Activated gamma-delta T cell treated with Interleukin-2 at 50 U/mL for 16 hours (primary cell): ENCODE measurements at places on chromosomes 12 and 14.
A peak's percentile ranks its signal among the peaks of the same experiment; 100 is the strongest.

GRCh38 chr14:23694085-23694948, 58.2 kb downstream of the DHRS2 start:
- DNase-seq: no peak

- no peak for DNase-seq
Observed at GRCh38 chr14:65496178-65496993, 83.9 kb downstream of the FUT8 start.

- DNase-seq: no peak
Observed at GRCh38 chr12:80186727-80187217, 87.4 kb downstream of the OTOGL start.

DNA sequence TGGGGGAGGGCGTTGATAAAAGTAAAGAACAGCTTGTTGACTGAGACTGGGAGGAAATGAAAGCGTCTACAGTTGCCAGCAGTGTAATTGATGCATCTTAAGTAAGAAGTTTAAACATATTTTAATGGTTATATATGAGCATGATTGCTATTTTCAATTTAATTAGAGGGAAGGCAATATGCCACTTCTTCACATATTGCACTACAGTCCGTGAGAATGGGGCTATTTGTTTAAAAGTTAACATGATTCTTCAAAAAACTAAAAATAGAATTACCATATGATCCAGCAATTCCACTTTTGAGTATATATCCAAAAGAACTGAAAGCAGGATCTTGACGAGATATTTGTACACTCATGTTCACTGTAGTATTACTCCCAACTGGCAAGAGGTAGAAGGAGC, 38.3 kb upstream of the PPP2R5E start:
- no peak for DNase-seq

DNA sequence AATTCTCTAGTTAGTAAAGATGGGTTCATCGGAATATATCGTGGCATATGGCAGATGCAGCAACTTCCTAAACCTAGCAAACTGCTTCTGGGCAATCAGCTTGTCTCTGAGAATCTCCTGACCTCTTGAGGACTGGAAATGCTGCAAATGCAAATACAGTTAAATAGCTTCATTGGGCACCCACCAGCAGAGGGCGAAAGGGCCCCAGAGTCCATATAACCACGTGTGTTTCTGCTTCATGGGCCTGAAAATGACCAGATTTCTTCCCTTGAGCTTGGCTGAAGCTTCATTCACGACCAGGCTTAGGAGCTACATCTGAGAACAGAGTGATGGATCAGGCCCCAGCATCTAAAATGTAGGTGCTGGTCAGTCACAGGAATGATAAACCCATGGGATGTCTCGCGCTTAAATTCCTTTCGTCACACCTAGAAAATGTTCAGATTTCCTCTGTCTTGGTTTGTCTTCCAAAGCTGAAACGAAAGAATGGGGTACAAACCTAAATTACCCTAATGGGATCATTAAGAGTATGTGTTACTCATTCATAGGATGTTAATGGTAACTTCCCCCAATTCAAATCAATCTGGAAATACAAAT, 1482.5 kb upstream of the TMEM132C start:
- peak; percentile 4 for DNase-seq

- DNase-seq: no peak
Observed at GRCh38 chr14:52338051-52338681, 24.1 kb downstream of the PTGER2 start.

DNA sequence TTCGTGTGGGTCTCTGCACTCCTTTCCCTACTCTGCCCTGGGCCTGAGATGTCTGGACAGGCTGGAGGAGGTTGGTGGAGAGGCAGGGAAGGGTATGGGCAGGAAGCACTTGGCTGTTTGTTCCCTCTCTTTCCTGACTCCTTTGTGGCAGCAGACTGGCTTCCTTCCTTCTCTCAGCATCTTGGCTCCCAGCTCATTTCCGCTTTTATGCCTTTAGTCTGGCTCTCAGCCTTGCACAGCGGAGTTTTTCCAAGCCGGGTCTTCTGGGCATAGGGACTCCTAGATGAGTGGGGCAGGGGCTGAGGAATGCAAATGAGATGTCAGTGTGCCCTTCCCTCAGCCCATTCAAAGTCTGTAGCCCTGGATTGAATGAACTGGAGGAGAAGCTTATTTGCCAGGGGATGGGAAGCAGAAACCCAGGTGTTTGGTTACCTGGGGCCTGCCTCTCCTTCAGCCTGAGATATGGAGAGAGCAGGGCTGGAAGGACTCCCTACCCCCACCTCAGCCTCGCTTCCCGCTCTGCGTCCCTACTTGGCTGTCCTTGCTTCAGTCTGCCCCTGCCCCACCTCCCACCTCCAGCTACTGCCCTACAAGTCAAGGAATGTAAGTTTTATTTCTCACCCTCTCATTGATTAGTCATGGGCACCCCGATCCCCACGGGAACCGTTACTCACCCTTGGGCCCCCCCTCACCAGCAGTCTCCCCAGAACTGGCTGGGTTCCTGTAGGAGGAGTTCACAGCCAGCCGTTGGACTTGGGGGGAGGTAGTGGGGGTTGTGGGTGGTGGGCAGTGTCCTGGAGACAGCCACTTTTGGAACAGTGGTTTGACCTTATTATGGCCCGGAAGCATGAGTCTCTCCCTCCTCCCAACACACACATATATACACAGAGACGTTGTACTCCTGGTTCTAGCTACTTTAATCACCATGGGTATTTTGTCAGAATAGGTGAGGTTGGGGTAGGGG, 9.3 kb upstream of the ITGA5 start:
- no peak for DNase-seq

- no peak for DNase-seq
Observed at GRCh38 chr12:4984344-4984743, 59.3 kb upstream of the KCNA5 start.

DNA sequence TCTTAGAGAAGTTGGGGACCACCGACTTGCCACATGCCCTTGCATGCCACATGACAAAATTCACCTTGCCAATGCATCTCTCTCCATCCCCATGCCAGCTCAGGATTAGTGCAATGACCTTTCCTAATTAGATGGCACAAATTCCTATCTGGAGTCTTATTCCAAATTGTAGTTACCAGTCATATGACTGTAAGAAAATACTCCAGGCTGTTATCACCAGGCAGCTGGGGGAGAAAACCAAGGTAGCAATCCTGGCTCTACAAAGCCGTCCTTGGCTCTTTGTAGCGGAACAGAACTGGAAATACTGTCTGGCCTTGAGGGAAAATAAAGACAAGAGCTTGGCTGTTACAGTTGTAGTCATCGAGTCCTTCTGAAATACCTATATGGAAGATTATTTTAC, 208.5 kb upstream of the DIO2 start:
- DNase-seq: no peak

- no peak for DNase-seq
Observed at GRCh38 chr14:101086926-101087325, 183.4 kb upstream of the RTL1 start.

- DNase-seq: no peak
Observed at GRCh38 chr14:85175556-85175955, 354.4 kb upstream of the FLRT2 start.

DNA sequence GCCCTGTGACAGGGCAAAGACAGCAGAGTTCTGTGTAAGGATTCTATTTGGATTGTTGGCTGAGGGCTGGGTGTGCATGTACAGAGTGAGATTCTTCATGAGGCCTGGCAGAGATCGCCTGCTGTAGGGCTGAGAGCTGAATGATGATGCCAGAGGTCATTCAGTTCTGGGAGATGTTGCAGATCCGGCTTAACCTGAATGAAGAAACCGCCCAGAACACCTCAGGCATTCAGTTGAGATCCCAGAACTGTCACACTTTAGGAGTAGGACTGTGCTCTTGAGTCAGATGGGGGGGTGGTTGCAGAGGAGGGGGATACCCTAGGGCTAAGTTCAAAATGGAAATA, 5.8 kb upstream of the EVL start:
- DNase-seq: no peak

DNA sequence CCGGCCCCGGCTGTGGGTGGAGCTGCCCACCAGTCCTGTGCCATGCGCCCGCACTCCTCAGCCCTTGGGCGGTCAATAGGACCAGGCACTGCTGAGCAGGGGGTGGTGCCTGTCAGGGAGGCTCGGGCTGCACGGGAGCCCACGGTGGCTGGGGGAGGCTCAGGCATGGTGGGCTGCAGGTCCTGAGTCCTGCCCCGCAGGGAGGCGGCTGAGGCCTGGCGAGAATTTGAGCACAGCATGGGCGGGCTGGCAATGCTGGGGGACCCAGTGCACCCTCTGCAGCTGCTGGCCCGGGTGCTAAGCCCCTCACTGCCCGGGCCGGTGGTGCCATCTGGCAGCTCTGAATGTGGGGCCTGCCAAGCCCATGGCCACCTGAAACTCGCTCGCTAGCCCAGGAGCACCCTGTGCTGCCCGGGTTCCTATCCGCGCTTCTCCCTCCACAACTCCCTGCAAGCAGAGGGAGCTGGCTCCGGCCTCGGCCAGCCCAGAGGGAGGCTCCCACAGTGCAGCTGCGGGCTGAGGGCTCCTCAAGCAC, 1371.1 kb downstream of the FSCB start:
- DNase-seq: no peak

GRCh38 chr12:96157427-96157826, 36.7 kb upstream of the ELK3 start:
- DNase-seq: no peak

GRCh38 chr12:57726151-57726883, 12.2 kb downstream of the AGAP2 start:
- DNase-seq: no peak

GRCh38 chr12:132143336-132144071, 615 bp downstream of the DDX51 start:
- peak; percentile 24 for DNase-seq

- no peak for DNase-seq
Observed at GRCh38 chr14:22901799-22902198, 17.1 kb downstream of the RBM23 start.

DNA sequence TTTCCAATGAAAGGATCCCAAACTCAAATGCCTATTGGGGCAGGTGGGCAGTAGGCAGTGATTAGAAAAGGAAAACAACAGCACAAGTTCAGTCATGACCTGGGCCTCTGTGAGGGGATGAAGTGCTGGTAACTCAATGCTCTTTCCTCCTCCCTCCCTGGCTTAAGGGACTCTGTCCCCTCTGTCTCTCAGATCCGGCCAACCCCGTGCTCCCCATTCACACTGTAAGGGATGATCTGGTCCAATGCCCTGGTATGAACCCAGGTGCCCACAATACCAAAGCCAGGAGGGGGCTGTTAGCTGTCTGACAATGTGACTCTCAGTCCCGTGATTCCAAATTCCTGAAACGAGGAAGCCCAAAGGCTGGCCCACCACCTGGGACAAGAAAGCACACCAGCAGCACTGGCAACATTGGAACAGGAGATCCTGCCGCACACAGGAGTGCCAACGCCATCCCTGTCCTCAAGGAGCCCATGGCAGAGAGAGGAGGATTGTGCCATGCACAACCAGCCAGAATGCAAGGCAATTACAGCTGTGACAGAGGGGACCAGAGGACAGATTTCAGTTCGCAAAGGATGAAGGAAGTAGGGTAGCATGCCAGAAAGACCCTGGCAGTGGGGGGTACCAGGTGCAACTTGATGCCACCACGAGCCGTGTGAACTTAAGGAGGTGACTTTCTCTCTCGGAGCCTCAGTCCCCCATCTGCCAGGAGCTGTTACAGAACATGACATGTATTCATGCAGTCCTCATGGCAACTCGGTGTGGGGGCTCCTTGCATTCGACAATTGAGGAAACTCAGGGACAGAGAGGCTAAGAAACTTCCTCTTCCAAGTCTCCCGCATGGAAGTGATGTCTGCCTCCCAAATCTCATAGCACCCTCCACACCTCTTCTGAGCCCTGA, 37.6 kb downstream of the SERPINA3 start:
- DNase-seq: no peak

- no peak for DNase-seq
Observed at GRCh38 chr12:19288603-19289244, 150.6 kb upstream of the AEBP2 start.

DNA sequence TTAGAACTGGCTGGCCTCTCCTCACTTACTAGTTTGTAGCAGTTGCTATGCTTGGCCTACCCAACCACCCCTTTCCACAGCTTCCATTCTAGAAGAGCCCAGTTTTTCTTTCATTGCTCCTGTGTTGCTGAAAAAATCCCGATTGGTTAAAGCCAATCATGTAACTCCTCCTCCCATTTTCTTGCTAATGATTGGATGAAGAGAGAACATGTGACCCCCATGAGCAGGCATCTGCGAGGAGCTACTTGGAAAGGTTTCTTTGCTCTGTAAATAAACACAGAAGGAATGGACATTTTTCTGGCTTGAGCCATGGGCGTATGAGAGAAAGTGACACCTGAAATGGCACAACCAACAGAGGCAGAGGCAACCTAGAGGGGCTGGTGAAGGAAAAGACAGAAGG, 773.8 kb upstream of the TBX3 start:
- DNase-seq: no peak
